ENCODE measurements at places on chromosomes 7 and 10. TPM values are rescaled to one million over a fixed set of nuclear protein-coding genes. Genes with fewer than 3 reads are reported as not detected.

Gene HMX3
- total RNA-seq: not detected

Gene TMEM196
- total RNA-seq: not detected

Gene MDH2
- total RNA-seq: 179 TPM

Gene ZNF117
- 1.7 TPM for total RNA-seq

Gene OR2A12
- not detected for total RNA-seq

Gene PPP1R17
- total RNA-seq: not detected

Gene CDK14
- total RNA-seq: 12.1 TPM

Gene MTERF1
- total RNA-seq: 6.6 TPM

Gene ZNF679
- total RNA-seq: not detected

Gene TMEM225B
- 0.17 TPM for total RNA-seq

Gene CTAGE4
- total RNA-seq: 0.59 TPM

Gene VPS41
- total RNA-seq: 12.6 TPM

Gene KIF11
- 37.5 TPM for total RNA-seq

Gene TBXAS1
- total RNA-seq: 2.2 TPM

Gene AGR2
- 0.74 TPM for total RNA-seq

Gene ZNF485
- 3.7 TPM for total RNA-seq

Gene FANK1
- 0.84 TPM for total RNA-seq

Gene AGR3
- not detected for total RNA-seq

Gene MCU
- 24.4 TPM for total RNA-seq

Gene C1GALT1
- total RNA-seq: 26.3 TPM

Gene HOXA1
- 0.45 TPM for total RNA-seq

Gene FAM237B
- total RNA-seq: not detected

Gene STAMBPL1
- 45.8 TPM for total RNA-seq

Gene ZNF425
- 1.0 TPM for total RNA-seq

Gene SVOPL
- total RNA-seq: not detected

Gene CDHR1
- under 0.01 TPM for total RNA-seq

Gene EPHB6
- 7.4 TPM for total RNA-seq

Gene DNAJB9
- 9.9 TPM for total RNA-seq

Gene GRID1
- not detected for total RNA-seq

Gene RSPH10B2
- total RNA-seq: not detected

Gene SH2B2
- 2.5 TPM for total RNA-seq

Gene AUTS2
- 3.9 TPM for total RNA-seq

Gene ANXA8L1
- not detected for total RNA-seq

Gene UCN3
- total RNA-seq: not detected

Gene FAM13C
- 0.50 TPM for total RNA-seq

Gene TFR2
- 0.17 TPM for total RNA-seq

Gene GBX1
- total RNA-seq: not detected

Gene GJD4
- total RNA-seq: not detected

Gene STK31
- not detected for total RNA-seq

Gene COMMD3
- 53.1 TPM for total RNA-seq

Gene WNT16
- 0.15 TPM for total RNA-seq

Gene TRIM50
- not detected for total RNA-seq

Gene CHAT
- not detected for total RNA-seq

Gene RPP30
- 48.3 TPM for total RNA-seq

Gene HACD1
- total RNA-seq: 16.6 TPM

Gene SLC39A12
- not detected for total RNA-seq

Gene ECHDC3
- total RNA-seq: 29.8 TPM

Gene CALML3
- total RNA-seq: not detected

Gene GHRHR
- not detected for total RNA-seq

Gene MMD2
- total RNA-seq: not detected

Gene CYP26C1
- not detected for total RNA-seq

Gene LRRC17
- 76.6 TPM for total RNA-seq

Gene GPC2
- 1.8 TPM for total RNA-seq

Gene PSMG3
- total RNA-seq: 61.7 TPM

Gene CYP2C9
- total RNA-seq: not detected

Gene C10orf71
- not detected for total RNA-seq

Gene FFAR4
- total RNA-seq: not detected

Measured in bronchus fibroblast of lung (primary cell).